ENCODE measurements at places on chromosomes 16 and 17. TPM values are rescaled to one million over a fixed set of nuclear protein-coding genes. Genes with fewer than 3 reads are reported as not detected.

PRDM7 gene
- total RNA-seq, result not detected

KRTAP4-9 gene
- total RNA-seq, result not detected

DNA sequence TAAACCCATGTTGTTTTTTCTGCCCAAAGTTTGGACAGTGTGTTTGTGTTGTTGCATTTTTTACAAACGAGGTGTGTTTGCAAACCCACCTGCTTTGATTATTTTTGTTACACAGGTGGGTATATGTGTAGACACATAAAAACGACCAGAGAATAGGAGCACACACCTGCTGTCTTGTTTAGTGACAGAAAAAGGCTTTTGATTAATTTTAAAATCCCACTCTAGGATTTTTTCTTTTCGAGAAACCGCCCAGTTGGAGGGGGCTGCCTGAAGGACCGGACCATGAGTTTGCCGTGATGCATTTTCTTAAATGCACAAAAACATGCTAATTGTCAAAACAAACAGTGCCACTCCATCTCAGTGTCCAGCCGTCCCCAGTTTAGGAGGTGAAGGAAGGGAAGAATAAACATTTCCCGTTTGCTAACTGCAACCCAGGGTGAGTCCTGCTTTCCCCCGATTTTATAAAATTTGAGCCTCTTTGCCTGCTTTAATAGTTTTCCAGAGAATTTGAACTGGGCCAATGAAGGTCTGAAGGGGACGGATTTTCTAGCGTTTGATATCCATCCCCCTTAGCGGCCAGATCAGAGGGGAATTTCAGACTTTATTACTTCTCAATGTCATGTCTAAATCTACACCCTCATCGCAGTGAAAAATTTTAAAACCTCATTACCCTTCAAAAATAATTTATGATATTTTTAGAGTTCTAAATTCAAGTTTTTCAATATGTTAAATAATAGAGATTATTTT, 3.2 kb downstream of the FOXC2 start:
- peaks cover 54% of the 10 kb centered on the region for H3K4me1 ChIP-seq
- no peak for DNase-seq
- peak overlapping the region; percentile 99 for H3K27ac ChIP-seq
- H3K4me3 ChIP-seq, result peak overlapping the region; percentile 91

GRCh38 chr17:79080349-79080748, 5.7 kb downstream of the ENGASE start:
- H3K27ac ChIP-seq, result no peak overlapping the region
- peaks cover 13% of the 10 kb centered on the region for H3K36me3 ChIP-seq
- H3K27me3 ChIP-seq, result no peaks in the 10 kb centered on the region
- peaks cover 8% of the 10 kb centered on the region for H3K4me1 ChIP-seq

IL34 gene
- 25.0 TPM for total RNA-seq

CHST5 gene
- 0.17 TPM for total RNA-seq

MYH8 gene
- total RNA-seq, result not detected

DNA sequence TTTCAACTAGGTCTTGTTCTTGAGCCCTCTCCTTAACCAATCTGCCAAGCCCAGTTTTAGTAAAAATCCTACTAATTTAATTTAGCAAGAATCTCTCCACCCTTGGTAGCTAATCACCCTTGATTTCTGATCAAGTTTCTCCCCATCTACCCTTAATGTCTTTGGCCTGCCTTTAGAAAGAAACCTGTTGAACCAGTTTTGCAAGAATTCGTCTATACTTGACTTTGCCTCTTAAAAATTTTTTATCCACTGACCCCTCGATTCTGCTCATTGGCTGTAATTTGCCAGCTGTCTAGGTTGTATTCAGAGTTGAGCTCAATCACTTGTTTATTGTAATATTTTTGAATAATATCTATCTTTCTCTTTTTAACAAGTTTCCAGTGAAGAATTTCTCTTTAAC, 1138.5 kb downstream of the CDH11 start:
- H3K4me3 ChIP-seq, result no peak overlapping the region
- no peak for DNase-seq
- peaks cover 8% of the 10 kb centered on the region for H3K27me3 ChIP-seq
- H3K36me3 ChIP-seq, result no peaks in the 10 kb centered on the region
- H3K4me1 ChIP-seq, result no peaks in the 10 kb centered on the region

SOX8 gene
- total RNA-seq, result 0.10 TPM

MSLN gene
- total RNA-seq, result not detected

VAT1 gene
- 567 TPM for total RNA-seq

GRCh38 chr16:20901068-20901435, 481 bp downstream of the LYRM1 start:
- H3K36me3 ChIP-seq, result peaks cover 5% of the 10 kb centered on the region
- peaks cover 82% of the 10 kb centered on the region for H3K4me1 ChIP-seq
- peak overlapping the region; percentile 87 for H3K4me3 ChIP-seq
- H3K27me3 ChIP-seq, result no peaks in the 10 kb centered on the region
- H3K27ac ChIP-seq, result peak overlapping the region; percentile 99

ZNF286A gene
- total RNA-seq, result 35.0 TPM

- H3K27ac ChIP-seq, result peak overlapping the region; percentile 59
- peak overlapping the region; percentile 66 for H3K4me3 ChIP-seq
- no peaks in the 10 kb centered on the region for H3K27me3 ChIP-seq
- peaks cover 13% of the 10 kb centered on the region for H3K4me1 ChIP-seq
- DNase-seq, result no peak
- H3K36me3 ChIP-seq, result peaks cover 6% of the 10 kb centered on the region
Observed at GRCh38 chr17:7549401-7550055, 670 bp downstream of the TNFSF12 start.

DNA sequence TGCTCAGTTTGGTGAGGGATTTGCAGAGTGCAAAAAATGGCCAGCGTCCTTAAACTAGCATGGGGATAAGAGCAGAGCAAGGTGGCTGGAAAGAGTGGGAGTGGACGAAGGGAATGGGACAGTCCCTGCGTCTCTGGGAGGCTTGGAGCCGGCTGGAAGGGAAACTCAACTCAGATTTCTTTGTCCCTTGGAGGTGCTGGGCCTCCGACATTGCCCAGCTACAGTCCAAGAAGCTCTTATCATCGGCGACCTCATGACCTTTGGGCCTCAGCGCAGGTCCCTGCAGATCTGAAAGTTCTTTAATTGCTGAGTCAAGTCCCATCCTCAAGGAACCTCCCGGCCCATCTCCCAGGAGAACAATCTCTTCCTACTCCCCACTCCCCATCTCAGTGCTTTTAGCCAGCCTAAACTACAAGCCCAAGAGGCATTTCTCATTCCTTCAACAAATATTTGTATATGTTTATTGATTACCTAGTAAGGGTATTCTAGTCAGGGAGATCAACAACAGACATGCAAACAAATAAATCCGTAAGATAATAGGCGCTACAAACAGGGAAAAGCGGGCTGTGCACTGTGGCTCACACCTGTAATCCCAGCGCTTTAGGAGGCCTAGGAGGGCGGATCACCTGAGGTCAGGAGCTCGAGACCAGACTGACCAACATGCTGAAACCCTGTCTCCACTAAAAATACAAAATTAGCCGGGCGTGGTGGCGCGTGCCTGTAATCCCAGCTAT, 985 bp upstream of the TMEM107 start:
- peaks cover 41% of the 10 kb centered on the region for H3K4me1 ChIP-seq
- H3K36me3 ChIP-seq, result no peaks in the 10 kb centered on the region
- H3K4me3 ChIP-seq, result peak overlapping the region; percentile 91
- no peaks in the 10 kb centered on the region for H3K27me3 ChIP-seq

DNA sequence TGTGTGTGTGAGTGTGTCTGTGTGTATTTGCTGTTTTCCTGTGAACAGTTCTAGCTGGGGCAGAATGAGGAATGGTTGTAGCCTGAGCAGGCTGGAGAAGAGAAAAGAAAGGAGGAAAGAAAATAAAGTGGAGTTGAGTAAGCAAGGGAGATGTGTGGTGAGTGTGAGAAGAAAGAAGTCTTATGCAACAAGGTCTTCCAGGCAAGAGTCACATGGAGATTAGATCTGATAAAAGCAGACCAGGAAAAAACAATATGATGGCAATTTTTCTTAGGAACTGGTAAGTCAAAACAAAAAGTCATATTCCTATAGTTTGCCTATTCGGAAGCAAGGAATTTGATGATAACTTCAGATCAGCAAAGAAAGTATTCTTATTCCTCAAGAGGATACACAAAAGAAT, 125.0 kb downstream of the HS3ST3A1 start:
- H3K27ac ChIP-seq, result no peak overlapping the region
- H3K27me3 ChIP-seq, result no peaks in the 10 kb centered on the region
- H3K4me3 ChIP-seq, result no peak overlapping the region

DNA sequence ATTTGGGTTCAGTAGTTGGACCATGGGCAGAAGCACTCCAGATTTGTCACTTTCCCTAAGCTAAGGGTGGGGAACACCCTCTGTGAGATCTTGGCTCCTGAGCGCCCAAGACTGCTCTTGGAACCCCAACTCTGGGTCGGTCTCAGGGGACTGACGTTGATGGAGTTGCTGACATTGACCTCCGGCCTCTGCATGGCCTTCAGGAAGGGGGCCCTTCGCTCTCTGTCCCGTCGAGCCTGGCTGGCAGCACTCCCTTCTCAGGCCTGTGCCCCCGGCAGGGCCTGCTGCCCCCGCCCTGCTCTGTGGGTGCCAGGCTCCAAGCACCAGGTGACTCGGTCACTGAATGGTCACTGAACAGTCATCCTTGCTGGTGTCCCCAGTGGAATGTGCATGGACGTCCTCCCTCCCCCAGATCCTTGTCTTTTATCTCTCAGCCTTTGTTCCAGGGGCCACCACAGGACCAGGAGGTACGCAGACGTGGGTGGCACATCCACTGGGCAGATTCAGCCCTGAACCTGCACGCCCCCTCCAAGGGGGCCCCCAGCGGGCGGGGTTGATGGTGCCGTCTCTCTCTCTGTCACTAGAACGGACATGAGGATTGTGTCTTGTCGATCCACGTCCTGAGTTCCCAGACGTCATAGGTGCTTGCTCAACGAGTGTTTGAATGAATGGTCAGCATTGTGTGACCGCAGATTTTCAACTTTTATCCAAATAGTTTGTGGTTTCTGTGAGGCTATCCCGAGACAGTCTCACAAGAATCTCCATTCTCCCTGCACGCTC, 314.5 kb downstream of the SEC14L1 start:
- H3K4me1 ChIP-seq, result peaks cover 53% of the 10 kb centered on the region
- H3K4me3 ChIP-seq, result no peak overlapping the region
- H3K27ac ChIP-seq, result peak overlapping the region; percentile 27
- peaks cover 2% of the 10 kb centered on the region for H3K36me3 ChIP-seq
- no peaks in the 10 kb centered on the region for H3K27me3 ChIP-seq

DNA sequence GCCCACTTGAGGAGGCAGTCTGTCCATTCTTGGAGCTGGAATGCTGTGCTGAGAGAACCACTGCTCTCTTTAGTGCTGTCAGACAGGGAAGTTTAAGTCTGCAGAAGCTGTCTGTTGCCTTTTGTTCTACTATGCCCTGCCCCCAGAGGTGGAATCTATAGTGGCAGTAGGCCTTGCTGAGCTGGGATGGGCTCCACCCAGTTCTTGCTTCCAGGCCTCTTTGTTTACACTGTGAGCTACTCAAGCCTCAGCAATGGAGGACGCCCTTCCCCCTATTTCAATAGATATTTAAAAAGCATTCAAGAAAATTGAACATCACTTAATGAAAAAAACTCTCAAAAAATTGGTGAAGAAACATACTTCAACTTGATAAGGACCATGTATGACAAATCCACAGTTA, 313.5 kb downstream of the PHKB start:
- H3K4me1 ChIP-seq, result peaks cover 5% of the 10 kb centered on the region
- no peak overlapping the region for H3K27ac ChIP-seq
- H3K27me3 ChIP-seq, result peaks cover 10% of the 10 kb centered on the region
- H3K4me3 ChIP-seq, result no peak overlapping the region

PIK3R6 gene
- total RNA-seq, result not detected

BAHCC1 gene
- 32.3 TPM for total RNA-seq

PIPOX gene
- 2.2 TPM for total RNA-seq

HOXB4 gene
- not detected for total RNA-seq

GRCh38 chr16:9820476-9821246, 361.6 kb downstream of the GRIN2A start:
- no peak for DNase-seq
- no peak overlapping the region for H3K27ac ChIP-seq
- no peaks in the 10 kb centered on the region for H3K4me1 ChIP-seq

GRCh38 chr17:72921347-72922054, 171.0 kb downstream of the SLC39A11 start:
- no peaks in the 10 kb centered on the region for H3K27me3 ChIP-seq
- peaks cover 8% of the 10 kb centered on the region for H3K36me3 ChIP-seq
- peaks cover 17% of the 10 kb centered on the region for H3K4me1 ChIP-seq
- DNase-seq, result no peak
- H3K27ac ChIP-seq, result peak overlapping the region; percentile 3
- H3K4me3 ChIP-seq, result no peak overlapping the region

DNA sequence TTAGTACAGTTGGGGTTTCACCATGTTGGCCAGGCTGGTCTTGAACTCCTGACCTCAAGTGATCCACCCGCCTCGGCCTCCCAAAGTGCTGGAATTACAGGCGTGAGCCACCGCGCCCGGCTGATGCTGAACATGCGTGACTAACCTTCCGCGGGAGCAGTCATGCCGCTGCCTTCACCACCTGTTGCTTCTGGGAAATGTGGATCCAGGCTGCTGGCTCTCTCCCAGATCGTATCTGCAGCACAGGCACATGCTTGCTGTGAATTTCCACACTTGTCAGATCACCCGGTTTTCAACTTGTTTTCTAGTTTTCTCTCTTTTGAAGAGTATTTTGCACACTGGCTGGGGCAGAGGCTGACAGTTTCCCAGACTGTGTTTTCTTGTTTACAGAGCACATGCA, 97.9 kb downstream of the ADCY9 start:
- no peak overlapping the region for H3K4me3 ChIP-seq
- no peaks in the 10 kb centered on the region for H3K27me3 ChIP-seq
- no peak for DNase-seq
- H3K4me1 ChIP-seq, result peaks cover 48% of the 10 kb centered on the region

CHST4 gene
- total RNA-seq, result not detected

GRCh38 chr17:77011173-77012011, 129.4 kb upstream of the SEC14L1 start:
- DNase-seq, result no peak
- no peak overlapping the region for H3K4me3 ChIP-seq
- no peak overlapping the region for H3K27ac ChIP-seq
- H3K27me3 ChIP-seq, result peaks cover 31% of the 10 kb centered on the region
- no peaks in the 10 kb centered on the region for H3K4me1 ChIP-seq

ASPA gene
- not detected for total RNA-seq

ZP2 gene
- total RNA-seq, result not detected

DNA sequence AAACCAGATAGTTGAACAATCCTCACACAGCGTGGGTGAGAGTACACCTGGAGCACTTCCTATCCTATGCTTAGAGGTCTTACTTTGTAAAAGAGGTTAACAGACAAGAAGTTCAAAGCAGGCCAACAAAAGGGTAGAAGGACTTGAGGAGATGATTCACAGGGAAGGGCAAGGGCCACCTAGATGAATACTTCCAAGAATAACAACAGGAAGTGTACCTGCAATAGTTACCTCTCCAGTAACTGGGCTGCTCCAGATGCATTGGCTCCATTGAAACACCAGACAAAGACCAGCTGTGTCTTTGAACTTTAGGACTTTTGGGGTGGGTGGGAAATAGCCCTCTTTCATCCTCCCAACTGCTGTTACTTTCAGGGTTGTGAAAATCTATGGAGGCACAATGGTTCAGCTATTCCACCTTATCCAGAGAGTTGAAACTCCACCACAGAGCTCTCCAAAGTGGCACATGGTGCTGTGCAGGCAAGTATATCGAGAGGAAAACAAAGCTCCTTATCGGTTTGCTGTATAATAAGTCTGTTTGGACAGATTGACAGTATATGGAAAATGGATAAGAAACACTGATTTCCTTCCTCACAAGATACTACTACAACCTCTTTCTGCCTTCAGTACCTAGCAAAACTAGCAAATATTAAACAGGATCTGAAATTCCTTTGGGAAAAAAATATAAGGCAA, 22.7 kb downstream of the RNF43 start:
- H3K4me1 ChIP-seq, result no peaks in the 10 kb centered on the region
- H3K4me3 ChIP-seq, result no peak overlapping the region
- H3K27ac ChIP-seq, result no peak overlapping the region
